ENCODE measurements at places on chromosomes 13 and 19. TPM values are rescaled to one million over a fixed set of nuclear protein-coding genes. Genes with fewer than 3 reads are reported as not detected.

URAD gene
- total RNA-seq = not detected

CLEC4G gene
- 14.8 TPM for total RNA-seq

GPR183 gene
- not detected for total RNA-seq

GDF15 gene
- 8.9 TPM for total RNA-seq

BEST2 gene
- total RNA-seq = not detected

DNA sequence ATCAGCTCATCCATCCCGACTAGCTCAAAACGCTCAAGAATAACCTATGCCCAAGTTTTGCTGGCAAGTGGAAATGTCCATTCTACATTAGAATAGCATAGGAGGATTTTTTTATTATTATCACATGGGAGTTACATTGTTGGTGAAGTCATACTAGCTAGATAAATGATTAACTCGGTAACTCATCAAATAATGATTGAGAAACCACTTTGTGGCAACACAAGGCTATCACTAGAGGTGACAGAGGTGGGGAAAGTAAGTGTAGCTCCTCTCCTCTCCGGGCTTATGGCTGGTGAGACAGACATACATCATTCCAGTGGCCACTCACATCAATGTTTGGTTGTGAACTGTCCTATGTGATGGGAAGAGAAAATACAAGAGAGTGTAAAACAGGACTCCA is 161.6 kb downstream of the ZIC5 start:
- DNase-seq = no peak
- H3K36me3 ChIP-seq = no peaks in the 10 kb centered on the region
- peaks cover 23% of the 10 kb centered on the region for H3K4me1 ChIP-seq

DNA sequence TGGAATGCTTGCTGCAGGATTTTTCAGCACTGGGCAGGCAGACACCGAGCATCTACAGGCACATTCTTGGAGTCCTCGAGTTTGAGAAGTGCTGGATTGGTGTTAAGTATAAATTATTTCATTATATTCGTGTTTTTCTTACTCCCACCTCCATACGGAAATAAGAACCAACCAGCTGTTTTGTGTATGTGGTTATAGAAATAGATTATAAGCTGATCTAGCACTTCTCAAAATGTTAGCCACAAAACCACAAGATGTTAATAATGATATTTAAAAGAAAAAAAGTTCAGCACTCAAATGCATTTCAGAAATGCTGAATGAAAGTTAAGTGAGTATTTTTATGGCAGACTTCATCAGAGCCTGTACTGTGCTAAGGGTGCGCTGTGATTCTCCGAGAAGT is 24.0 kb upstream of the TEX29 start:
- no peak for DNase-seq
- H3K4me1 ChIP-seq = peaks cover 4% of the 10 kb centered on the region

- no peaks in the 10 kb centered on the region for H3K4me1 ChIP-seq
- H3K4me3 ChIP-seq = no peak overlapping the region
- no peak overlapping the region for H3K27ac ChIP-seq
- peaks cover 3% of the 10 kb centered on the region for H3K36me3 ChIP-seq
- no peak for DNase-seq
Measured at GRCh38 chr19:48244281-48244680, 11.4 kb downstream of the CARD8 start.

GRCh38 chr19:51417810-51418157 is 342 bp upstream of the SIGLEC10 start:
- H3K27ac ChIP-seq = no peak overlapping the region
- DNase-seq = no peak
- H3K4me1 ChIP-seq = no peaks in the 10 kb centered on the region

DNA sequence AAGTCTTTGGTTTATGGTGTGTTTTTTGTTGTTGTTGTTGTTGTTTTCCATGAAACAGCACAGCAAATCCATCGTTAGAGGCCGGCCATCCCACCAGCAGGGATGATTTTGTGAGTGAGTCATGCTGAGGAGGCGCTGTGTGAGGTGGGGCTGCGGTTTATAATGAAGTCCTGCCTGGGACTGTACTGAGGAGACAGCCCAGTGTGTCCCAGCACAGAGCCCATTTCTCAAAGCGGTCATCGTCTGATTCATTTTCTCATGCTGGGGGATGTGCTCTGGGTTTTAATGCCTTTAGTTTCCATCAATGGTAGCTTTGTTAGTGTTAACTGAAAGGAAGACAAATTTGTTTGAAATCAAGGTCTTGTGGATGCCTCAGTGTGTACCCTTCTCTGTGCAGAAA is 129.3 kb upstream of the SERP2 start:
- no peak for DNase-seq
- H3K4me1 ChIP-seq = peaks cover 7% of the 10 kb centered on the region
- H3K27ac ChIP-seq = no peak overlapping the region
- peaks cover 3% of the 10 kb centered on the region for H3K27me3 ChIP-seq

DNA sequence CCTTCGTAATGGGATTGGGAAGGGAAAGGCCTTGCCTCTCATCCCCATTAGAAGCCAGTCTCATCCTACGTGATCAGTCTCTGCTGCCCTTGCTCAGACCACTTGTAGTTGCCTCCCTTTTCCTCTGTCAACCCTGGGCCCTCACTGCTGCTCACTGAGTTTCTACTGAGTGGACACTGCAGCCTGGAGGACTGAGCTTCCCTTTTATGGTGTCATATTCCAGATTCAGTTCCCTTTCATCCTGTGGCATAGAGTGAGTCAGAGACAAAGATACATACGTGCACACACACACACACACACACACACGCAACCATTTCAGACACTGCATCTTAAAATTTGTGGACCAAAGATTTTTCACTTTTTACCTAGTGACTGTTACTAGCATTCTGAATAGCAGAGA is 56.6 kb downstream of the COG3 start:
- H3K27ac ChIP-seq = no peak overlapping the region
- H3K36me3 ChIP-seq = no peaks in the 10 kb centered on the region
- peaks cover 11% of the 10 kb centered on the region for H3K4me1 ChIP-seq
- no peak for DNase-seq
- H3K4me3 ChIP-seq = no peak overlapping the region

- H3K36me3 ChIP-seq = no peaks in the 10 kb centered on the region
- no peak overlapping the region for H3K4me3 ChIP-seq
- H3K4me1 ChIP-seq = peaks cover 28% of the 10 kb centered on the region
- no peak overlapping the region for H3K27ac ChIP-seq
Measured at GRCh38 chr13:74040200-74040599, 94.0 kb downstream of the KLF12 start.

DNA sequence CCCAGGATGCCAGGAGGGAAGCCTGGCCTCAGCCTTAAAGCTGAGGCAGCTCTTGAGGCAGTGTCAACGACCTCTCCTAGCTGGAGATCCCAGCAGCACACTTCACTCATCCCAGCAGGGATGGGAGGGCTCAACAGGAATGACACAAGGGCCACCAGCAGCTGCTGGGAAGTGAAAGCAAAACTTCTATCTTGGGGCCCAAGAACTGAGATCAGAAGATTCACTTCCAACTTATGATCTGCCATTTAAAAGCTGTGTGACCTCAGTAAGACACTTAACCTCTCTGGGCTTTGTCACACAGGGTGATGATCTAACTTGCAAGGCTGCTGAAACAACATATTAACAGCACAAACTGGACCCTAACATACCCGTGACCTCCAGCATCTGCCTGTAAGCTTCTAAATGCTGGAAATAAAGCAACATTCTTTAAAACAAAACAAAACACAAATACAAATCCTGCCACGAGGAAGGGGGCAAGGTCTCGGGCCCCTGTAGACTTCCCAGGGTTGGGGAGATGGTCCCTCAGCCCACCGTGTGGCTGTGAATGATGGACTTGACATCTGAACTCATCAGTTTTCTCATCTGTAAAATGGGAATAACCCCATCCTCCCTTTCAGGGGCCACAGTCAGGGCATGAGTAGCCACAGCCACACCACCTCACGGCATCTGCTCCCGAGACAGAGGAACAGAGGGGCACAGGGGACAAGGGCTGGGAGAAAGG is 22.7 kb downstream of the ELL start:
- H3K4me1 ChIP-seq = peaks cover 17% of the 10 kb centered on the region
- no peaks in the 10 kb centered on the region for H3K27me3 ChIP-seq
- no peak overlapping the region for H3K27ac ChIP-seq
- H3K36me3 ChIP-seq = no peaks in the 10 kb centered on the region

Data from glutamatergic neuron (in vitro differentiated cells).